ENCODE measurements at places on chromosomes 12 and 14.
A peak's percentile ranks its signal among the peaks of the same experiment; 100 is the strongest.

DNA sequence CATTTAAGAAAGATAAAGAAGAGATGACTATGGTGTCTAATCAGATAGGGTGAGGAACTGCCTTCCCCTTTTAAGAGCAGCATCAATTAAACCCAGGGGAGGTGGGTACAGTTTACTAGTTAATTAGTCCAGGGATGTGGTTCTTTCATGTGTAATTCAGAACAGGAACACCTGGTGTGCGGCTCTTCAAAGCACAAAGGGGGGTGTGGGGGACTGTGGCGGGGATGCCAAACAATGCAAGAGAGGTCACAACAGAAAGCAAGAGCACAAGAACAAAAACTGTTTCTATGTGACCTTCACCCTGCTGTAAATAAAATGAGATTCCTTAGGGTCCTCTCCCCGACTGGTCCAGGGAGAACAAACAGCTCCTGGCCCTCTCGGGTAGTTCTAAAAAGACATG is 183.9 kb upstream of the SOX5 start:
- H3K36me3 ChIP-seq = no peaks in the 10 kb centered on the region
- no peak overlapping the region for H3K27ac ChIP-seq
- no peak overlapping the region for H3K4me3 ChIP-seq
- H3K27me3 ChIP-seq = no peaks in the 10 kb centered on the region

- H3K36me3 ChIP-seq = no peaks in the 10 kb centered on the region
- H3K4me3 ChIP-seq = no peak overlapping the region
- DNase-seq = no peak
- no peak overlapping the region for H3K27ac ChIP-seq
- no peaks in the 10 kb centered on the region for H3K27me3 ChIP-seq
- H3K4me1 ChIP-seq = no peaks in the 10 kb centered on the region
These were observed 256.2 kb downstream of the DAD1 start for GRCh38 chr14:22332686-22333421.

- DNase-seq = no peak
- H3K27me3 ChIP-seq = no peaks in the 10 kb centered on the region
- H3K36me3 ChIP-seq = no peaks in the 10 kb centered on the region
- H3K27ac ChIP-seq = no peak overlapping the region
These were observed 100.7 kb downstream of the DUSP6 start for GRCh38 chr12:89251342-89252271.

- H3K27me3 ChIP-seq = no peaks in the 10 kb centered on the region
- no peak overlapping the region for H3K4me3 ChIP-seq
- no peak for DNase-seq
- no peaks in the 10 kb centered on the region for H3K4me1 ChIP-seq
These were observed 201.3 kb downstream of the GPHN start for GRCh38 chr14:66709291-66709690.

- no peaks in the 10 kb centered on the region for H3K36me3 ChIP-seq
- H3K27ac ChIP-seq = no peak overlapping the region
- no peak for DNase-seq
- H3K4me3 ChIP-seq = no peak overlapping the region
- H3K27me3 ChIP-seq = no peaks in the 10 kb centered on the region
These were observed 1133.8 kb upstream of the SEL1L start for GRCh38 chr14:82667501-82667900.

- peaks cover 20% of the 10 kb centered on the region for H3K4me1 ChIP-seq
- H3K27ac ChIP-seq = peak overlapping the region; percentile 23
- DNase-seq = no peak
- H3K36me3 ChIP-seq = no peaks in the 10 kb centered on the region
These were observed 1.6 kb upstream of the DGKA start for GRCh38 chr12:55929306-55929791.

- H3K4me3 ChIP-seq = no peak overlapping the region
- no peaks in the 10 kb centered on the region for H3K27me3 ChIP-seq
- no peak for DNase-seq
- H3K4me1 ChIP-seq = peaks cover 9% of the 10 kb centered on the region
These were observed 109.4 kb upstream of the MYL2 start for GRCh38 chr12:111029732-111030131.

DNA sequence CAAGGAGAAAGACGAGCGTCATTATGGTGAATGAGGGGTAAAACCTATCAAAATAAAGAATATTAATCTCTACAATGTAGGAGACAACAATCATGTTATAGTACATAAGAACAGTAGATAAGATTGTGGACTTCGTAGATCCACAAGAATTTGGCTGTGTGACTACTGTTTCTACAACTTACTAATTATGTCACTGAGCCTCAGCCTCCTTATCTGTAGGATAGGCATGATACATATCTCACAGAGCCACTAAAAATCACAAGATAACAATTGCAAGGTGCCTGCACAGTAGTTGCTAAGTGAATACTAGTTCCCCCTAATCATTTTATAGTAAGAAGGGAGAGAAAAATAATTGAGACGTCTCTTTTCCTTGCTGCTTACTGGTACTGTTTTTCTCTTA is 78.2 kb upstream of the STAC3 start:
- H3K27ac ChIP-seq = no peak overlapping the region
- H3K4me3 ChIP-seq = no peak overlapping the region
- no peaks in the 10 kb centered on the region for H3K27me3 ChIP-seq

- H3K4me3 ChIP-seq = no peak overlapping the region
- peaks cover 13% of the 10 kb centered on the region for H3K4me1 ChIP-seq
- H3K36me3 ChIP-seq = no peaks in the 10 kb centered on the region
- no peak for DNase-seq
- no peaks in the 10 kb centered on the region for H3K27me3 ChIP-seq
- no peak overlapping the region for H3K27ac ChIP-seq
These were observed 62.8 kb downstream of the TMCC3 start for GRCh38 chr12:94587266-94588241.

- H3K27me3 ChIP-seq = no peaks in the 10 kb centered on the region
- H3K36me3 ChIP-seq = peaks cover 3% of the 10 kb centered on the region
- peaks cover 45% of the 10 kb centered on the region for H3K4me1 ChIP-seq
- H3K27ac ChIP-seq = peak overlapping the region; percentile 85
- H3K4me3 ChIP-seq = peak overlapping the region; percentile 98
These were observed 1.0 kb downstream of the RNF41 start for GRCh38 chr12:56220611-56221231.

DNA sequence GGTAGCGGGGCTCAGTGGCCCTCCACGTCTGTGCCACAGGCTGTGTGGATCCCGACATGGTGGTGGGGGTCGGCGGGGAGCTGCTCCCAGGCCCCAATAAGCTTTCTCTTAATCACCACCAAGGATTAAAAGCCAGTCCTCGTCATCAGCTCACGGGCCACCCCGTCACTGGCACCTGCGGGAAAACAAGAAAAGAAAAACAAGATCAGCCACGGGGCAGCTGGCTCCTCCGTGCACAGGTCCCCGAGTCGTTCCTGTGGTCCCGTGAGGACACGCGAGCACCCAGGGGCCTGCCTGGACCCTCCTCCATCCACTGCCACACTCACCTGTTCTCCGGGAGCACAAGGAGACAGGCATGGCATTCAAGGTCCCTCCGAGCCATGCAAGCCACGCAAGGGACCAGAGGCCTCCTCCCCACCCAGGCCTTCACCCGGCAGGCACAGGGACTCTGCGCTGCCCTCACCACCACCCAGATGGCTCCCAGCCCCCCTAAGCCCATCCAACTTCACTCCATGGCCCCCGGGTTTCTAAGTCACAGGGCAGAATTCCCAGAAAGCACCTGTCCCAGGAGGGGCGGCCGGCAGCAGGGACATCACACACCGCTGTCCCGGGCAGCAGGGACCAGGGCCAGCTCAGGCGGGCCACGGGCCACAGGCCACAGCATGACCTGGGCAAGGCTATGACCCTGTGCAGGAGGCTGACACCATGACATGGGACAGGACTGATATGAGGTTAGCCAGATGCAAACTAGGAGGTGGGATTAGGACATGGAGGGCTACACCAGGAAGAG is 72.0 kb downstream of the NCOR2 start:
- no peaks in the 10 kb centered on the region for H3K36me3 ChIP-seq
- H3K27ac ChIP-seq = peak overlapping the region; percentile 26
- H3K27me3 ChIP-seq = no peaks in the 10 kb centered on the region
- peaks cover 8% of the 10 kb centered on the region for H3K4me1 ChIP-seq
- H3K4me3 ChIP-seq = no peak overlapping the region

DNA sequence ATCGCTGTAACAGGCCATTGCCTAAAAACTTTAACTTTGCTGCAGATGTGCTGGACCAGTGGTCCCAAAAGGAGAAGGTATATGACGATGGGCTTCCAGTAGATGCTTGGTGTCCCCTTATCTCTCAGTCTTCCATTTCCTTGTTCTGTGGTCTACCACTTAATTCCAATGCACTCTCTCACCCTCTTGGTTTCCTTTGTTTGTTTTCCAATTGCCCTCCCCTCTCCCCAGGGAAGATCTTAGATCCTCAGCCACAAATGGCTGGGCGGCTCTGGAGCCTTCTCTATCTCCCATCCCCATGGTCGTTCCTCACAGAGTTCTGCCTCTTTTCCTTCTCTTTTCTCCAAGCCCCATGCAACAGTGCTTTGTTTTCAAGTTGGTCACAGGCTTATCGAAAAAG is 584 bp downstream of the ACSM4 start:
- no peak for DNase-seq
- H3K36me3 ChIP-seq = no peaks in the 10 kb centered on the region
- no peaks in the 10 kb centered on the region for H3K4me1 ChIP-seq
- H3K27ac ChIP-seq = no peak overlapping the region
- H3K27me3 ChIP-seq = no peaks in the 10 kb centered on the region

DNA sequence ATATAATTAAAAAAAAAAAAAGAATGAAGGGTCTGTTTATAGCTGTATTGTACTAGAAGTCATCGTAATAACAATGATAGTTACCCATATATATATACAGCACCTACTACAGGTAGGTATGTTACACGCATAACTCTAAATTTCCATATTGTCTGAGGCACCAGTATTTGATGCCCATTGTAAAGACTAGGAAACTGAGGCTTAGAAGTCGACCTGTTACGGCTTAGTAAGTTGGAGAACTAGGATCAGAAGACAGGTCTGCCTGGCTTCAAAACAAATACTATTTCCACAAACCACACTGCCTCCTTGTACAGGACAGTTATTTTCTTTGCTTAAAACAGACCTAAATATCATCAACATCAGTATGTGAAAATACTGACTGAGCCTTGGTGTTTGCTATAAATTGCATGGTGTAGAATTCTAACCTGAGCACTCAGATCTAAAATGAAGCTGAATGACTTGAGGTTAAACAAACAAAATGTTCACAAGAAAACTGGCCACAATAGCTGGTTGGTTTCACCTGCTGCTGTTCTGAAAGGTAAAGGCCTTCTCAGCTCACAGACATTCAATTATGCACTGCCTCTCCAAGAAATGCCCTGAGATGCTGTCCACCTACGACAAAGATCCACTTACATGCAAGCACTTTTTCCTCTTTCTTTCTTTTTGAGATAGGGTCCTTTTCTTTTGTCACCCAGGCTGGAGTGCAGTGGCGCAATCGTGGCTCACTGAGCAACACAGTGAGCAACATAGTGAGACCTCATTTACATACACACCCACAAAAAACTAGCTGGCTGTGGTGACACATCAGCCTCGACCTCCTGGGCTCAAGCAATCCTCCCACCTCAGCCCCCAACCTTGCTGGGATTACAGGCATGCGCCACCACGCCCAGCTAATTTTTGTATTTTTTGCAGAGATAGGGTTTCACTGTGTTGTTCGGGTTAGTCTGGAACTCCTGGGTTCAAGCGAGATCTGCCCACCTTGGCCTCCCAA is 35.7 kb downstream of the SSH1 start:
- peaks cover 13% of the 10 kb centered on the region for H3K36me3 ChIP-seq
- no peaks in the 10 kb centered on the region for H3K27me3 ChIP-seq
- H3K27ac ChIP-seq = peak overlapping the region; percentile 66
- H3K4me1 ChIP-seq = peaks cover 24% of the 10 kb centered on the region
- H3K4me3 ChIP-seq = no peak overlapping the region

DNA sequence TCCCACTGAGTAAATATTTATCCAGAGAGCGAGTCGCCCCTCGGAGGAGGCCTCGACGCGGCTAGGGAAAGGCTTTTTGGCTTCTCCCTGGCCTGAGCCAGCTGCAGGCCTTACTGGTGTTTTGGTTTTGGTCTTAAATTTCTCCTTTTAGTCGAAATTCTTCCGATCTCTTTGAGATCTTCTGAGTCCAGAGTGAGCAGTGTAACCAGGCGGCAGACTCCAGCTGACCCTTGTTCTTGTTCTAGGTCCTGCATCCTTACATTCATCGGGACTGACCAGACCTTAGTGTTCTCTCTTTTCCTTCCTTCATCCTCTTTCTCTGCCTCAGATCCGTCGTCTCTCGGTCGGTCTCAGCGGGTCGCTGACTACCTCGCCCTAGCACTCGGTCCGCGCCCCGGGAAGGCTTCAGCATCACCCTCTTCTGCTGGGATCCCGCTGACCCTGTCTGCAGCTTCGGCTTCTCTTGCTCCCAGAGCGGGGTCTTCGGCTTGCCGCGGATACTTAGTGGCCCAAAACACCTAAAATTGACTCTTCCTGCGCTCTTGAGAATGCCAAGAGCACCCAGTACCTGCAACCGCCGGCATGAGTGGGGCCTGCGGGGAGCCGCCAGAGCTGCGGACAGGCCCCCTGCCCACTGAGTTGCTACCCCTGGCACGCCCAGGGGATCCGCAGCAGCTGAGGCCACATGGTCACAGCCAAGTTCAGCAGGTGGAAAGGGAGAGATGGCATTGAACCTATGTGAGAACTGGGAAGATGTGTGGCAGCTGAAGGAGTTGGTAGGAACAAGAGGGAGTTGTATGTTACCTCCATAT is 2.4 kb upstream of the PAX9 start:
- H3K4me1 ChIP-seq = peaks cover 47% of the 10 kb centered on the region
- H3K27ac ChIP-seq = no peak overlapping the region
- DNase-seq = no peak
- no peaks in the 10 kb centered on the region for H3K36me3 ChIP-seq
